GM03348 (cell line): ENCODE measurements at places on chromosomes 12 and 14.

DNA sequence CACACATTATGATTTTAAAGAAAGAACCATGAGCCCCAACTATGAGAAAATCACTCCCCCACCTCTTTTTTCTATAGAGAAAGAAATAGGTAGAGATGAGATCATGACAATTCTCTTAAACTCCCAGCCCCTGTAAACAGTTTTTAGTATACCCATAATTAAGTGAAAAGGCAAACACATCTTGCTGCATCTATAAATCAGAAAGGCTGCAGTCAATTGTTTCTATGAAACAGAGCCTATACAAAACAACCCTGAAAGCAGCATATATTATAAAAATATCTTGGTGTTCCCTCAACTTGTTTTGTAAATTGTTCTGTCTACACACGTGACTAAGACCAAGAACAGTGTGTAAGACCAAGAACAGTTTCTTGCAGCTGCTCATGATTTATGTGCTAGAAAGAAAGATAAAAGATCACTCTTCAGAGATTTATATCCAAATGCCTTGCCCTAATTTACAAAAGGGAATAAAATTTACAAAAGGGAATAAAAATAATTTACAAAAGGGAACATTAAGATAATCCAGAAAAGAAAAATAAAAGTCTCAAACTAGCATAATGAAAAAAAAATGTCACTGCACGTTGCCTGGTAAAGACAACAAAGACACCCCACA is 4.8 kb downstream of the KITLG start:
- DNase-seq = no peak

DNA sequence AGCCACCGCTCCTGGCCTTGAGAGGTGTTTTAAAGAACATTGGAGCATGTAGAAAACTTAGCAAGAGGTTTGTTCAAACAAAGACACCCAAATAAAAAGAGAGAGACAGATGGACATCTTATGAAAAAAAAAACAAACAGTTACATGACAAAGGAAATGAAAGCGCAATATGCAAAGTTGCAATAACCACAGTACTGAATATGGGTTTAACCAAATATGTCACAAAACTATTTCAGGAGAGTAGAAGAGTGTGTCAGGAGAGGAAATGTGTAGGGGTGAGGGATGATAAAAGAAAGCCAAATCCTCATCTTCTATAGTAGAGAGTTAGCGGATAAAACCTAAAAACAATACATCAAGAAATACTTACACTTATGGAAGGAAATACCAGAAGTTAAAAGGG is 98.4 kb downstream of the GTF2A1 start:
- no peak for DNase-seq

GRCh38 chr12:10372559-10372958 is 17.3 kb downstream of the KLRK1 start:
- no peak for DNase-seq

- no peak for DNase-seq
Observed at GRCh38 chr14:83664389-83664788, 1865.6 kb upstream of the FLRT2 start.

- DNase-seq = peak; percentile 57
Observed at GRCh38 chr12:116053479-116054200, 223.9 kb downstream of the MED13L start.

GRCh38 chr12:99119449-99119848 is 474.4 kb downstream of the APAF1 start:
- DNase-seq = no peak

- DNase-seq = peak; percentile 96
Observed at GRCh38 chr14:105093038-105093430, 27.8 kb upstream of the GPR132 start.

DNA sequence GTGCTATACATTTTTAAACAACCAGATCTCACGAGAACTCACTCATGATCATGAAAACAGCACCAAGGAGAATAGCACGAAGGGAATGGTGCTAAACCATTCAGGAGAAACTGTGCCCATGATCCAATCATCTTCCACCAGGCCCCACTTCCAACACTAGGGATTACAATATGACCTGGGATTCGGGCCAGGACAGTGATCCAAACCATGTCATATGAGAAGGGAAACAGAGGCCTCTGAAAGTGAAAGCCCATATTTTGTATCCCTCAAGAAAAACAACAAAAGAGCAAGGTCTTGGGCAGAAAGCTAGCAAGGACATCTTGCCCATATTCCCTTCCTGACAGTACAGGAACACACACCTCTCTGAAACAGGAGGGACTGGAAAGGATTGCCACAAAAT is 163.9 kb upstream of the VASH1 start:
- DNase-seq = no peak

DNA sequence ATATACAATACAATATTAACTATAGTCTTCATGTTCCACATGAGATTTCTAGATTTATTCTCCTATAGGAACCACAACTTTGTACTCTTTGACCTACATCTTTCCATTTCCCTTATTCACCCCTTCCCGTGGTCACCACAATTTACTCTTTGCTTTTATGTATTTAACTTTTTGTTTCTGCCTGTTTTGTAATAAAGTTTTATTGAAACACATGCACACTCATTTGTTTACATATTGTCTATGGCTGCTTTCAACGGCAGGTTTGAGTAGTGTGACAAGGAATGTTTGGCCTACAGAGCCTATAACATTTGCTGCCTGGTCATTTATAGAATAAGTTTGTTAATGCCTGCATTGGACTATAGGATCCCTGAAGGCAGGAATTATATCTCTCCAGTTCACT is 231.1 kb downstream of the CRADD start:
- DNase-seq = no peak

- peak; percentile 77 for DNase-seq
Observed at GRCh38 chr12:26125400-26126339, 833 bp upstream of the BHLHE41 start.

- DNase-seq = no peak
Observed at GRCh38 chr12:67280572-67280971, 11.4 kb downstream of the CAND1 start.

- DNase-seq = no peak
Observed at GRCh38 chr14:67523764-67524633, 9.1 kb upstream of the PLEKHH1 start.

GRCh38 chr14:58918066-58918738 is 270.3 kb upstream of the DAAM1 start:
- peak; percentile 15 for DNase-seq

DNA sequence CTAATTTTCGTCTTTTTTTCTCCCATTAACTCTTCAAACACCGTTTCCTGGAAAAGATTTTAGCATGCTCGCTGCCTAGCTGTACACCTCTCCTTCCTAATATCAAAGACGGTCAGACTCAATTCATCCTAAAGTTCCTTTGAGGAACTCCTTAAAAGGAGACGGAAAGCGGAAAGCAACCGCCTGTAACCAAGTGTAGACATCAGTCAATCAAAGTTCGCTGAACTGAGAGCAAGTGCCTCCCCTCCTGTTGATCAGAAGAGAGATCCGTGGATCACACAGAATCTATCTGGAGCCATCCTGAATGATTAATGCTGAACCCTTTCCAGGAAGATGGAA is 412 bp upstream of the TEP1 start:
- DNase-seq = peak; percentile 31

GRCh38 chr12:117377758-117378157 is 16.3 kb upstream of the NOS1 start:
- no peak for DNase-seq

DNA sequence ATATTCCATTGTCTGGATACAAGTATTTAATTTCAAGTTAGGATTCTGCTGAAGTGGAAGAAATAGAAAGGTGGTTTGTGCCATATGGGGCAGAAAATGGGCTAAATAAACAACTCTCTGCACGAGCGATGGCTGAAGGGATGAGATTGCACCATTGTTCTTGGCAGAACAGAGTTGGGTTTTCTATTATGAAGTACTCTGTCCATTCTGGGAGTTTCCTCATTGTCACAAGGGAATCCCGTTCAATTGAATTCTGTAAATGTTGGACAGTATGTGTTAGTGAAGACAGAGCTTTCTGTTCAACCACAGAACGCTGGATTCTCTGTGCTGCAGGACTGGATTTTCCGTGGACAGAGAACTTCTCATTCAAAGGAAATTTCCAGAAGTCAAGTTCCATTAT is 345.5 kb upstream of the PRICKLE1 start:
- no peak for DNase-seq

DNA sequence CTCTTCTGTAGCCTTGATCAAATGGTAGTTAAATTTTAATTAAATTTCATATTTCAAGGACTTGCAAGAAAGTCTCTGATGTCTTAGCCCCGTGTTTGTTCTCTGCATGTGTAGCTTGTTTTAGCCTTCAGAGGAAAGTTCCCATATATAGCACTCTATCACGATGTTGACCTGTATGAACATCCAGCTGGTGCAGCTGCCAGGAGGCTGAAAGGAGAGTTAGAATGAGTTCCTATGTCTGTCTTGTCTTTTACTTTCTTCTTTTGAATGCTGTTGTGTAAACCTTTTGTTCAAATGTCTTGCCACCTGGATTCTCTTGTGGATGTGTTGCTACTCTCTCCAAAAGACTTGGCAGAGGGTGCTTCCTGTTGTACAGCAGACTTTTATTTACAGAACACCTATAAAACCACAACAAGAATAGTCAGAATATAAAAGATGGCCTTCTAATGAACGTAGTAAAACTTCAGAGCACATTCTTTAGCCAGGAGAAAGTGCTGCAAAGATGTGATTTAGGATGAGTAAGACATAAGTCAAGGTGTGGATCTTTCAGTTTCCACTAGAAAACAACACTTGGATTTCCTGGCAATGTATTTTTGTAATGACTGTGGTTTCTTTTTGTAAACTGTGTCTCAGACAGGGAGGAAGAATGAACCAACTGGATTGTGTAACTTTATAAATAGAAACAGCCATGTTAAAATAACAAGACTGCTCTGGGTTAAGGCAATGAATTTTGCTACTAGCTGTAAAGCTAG is 17.2 kb downstream of the NAV3 start:
- peak; percentile 71 for DNase-seq

GRCh38 chr12:47852096-47852571 is 32.4 kb upstream of the HDAC7 start:
- no peak for DNase-seq

DNA sequence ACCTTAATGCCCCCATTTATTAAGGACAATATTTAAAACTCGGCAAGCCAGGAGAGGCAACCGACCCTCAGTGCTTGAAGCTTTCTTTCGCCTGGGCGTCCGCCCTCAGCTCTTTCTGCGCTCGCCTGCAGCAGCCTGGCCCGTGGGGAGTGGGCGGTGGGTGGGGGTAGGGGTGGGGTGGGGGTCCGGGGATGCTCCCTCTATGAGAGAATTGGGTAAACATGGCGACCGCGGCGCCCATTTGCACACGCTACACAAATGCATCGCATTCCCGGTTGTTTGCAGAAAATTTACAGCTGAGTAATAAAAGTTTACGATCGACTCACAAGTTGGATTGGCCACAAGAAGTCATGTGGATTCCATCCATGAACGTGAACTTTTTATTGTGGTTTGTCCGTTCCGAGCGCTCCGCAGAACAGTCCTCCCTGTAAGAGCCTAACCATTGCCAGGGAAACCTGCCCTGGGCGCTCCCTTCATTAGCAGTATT is 7.7 kb downstream of the HOXC8 start:
- peak; percentile 72 for DNase-seq

DNA sequence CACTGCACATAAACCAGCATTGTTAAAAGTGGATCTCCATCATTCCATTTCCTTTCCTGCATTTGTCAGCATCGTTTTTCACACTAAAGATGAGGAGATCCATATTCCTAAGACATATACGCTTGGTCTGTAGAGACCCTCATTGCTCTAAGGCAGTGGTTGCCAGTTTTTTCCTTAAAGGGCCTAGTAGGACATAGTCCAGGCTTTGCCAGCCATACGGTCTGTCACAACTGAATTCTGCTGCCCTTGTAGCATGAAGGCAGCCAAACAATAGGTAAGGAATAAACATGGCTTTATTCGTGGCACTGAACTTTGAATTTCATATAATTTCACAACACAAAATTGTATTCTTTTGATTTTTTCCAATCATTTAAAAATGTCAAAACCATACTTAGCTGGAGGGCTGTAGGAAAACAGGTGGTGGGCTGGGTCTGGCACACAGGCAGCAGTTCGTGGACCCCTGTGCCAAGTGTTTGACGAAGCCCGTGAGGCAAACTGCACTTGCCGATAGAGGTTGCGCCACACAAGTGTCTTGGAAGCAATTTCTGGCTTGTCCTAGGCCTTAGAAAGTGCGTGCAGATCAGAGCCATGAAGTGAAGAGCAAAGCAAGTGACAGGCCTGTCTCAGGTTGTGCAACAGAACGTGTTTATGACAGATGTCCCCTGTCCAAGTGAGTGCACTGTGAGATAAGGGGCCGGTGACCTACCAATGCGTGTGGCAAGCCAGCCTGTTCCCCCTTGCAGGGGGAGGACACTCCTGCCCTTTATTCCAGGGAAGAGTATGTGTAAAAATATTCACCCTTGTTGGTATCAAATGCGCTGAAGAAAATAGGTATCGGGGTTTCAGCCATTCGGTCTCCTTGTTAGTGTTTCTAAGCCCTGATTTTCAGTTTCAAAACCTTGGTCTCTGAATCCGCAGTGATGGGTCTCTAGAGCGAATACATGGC is 916 bp upstream of the CHPT1 start:
- DNase-seq = peak; percentile 19

GRCh38 chr14:66039495-66039894 is 446.7 kb upstream of the CCDC196 start:
- no peak for DNase-seq

GRCh38 chr12:66014818-66015217 is 115.7 kb downstream of the LLPH start:
- peak; percentile 51 for DNase-seq
